ENCODE measurements at places on chromosomes 5 and 9.
A peak's percentile ranks its signal among the peaks of the same experiment; 100 is the strongest.

DNA sequence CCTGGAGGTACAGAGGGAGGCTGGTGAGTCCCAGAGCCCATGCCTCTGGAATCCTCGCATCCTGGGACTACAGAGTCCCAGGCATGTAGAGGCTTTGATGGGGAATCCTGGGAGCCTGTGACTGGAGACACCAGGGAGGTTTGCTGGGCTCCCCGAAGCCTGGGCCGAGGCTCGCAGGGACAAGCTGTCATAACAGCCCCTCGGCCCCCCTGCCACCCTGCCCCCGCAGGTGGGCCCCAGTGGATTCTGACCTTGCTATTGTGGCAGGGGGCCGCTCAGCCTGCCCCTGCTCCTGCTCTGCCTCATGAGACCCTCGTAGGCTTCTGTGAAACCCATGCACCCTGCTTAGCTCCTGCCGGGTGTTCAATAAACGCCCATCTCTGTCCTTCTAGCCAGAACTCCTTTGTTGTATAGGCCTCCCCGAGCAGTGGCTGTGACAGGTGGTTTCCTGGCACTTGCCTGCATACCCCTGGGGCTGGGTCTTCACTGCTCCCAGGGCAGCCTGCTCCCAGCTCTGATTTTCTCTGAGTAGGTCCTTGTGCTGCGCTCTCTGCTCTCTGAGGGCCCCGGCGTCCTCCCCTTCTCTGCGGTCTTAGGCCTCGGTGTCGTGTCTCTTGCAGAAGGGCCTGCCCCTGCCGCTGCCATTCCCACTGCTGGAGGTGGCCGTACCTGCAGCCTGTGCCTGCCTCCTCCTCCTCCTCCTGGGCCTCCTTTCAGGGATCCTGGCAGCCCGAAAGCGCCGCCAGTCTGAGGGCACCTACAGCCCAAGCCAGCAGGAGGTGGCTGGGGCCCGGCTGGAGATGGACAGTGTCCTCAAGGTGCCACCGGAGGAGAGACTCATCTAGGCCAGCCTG, 20.4 kb downstream of the CRB2 start:
- no peak for DNase-seq

GRCh38 chr9:3787628-3788027, 261.8 kb upstream of the RFX3 start:
- no peak for DNase-seq

DNA sequence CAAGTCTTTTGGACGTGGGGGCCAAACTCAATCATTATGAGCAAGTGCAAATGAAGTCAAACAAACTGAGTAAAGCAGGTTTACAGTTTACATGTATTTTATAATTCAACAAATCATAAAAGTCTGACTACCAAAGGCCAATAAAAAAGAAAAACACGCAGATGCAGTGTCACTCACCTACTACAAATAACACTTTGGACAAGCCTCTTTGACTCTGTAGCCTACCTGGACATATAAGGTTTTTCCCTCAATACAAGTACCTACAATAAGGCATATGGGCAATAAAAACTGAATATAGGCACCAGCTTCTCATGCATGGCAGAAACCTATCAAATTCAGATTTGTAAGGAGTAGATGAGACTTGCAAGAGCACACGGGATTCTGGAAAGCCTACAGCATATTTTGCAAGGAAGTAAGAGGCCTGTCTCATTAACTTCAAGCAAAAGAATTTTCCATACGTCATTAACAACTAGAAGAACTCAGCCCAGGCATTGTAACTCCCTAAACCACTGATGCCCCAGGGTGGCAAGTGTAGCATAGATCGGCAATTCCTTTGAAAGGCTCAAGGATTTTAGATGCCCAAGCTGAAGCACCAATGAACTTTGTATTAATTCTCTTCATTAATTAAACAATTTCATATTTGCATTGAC, 21.7 kb downstream of the ARL15 start:
- DNase-seq = no peak

- DNase-seq = no peak
These were observed 545.4 kb downstream of the CDH9 start for GRCh38 chr5:26492906-26493459.

GRCh38 chr5:57324181-57324580, 150.3 kb downstream of the GPBP1 start:
- DNase-seq = no peak

DNA sequence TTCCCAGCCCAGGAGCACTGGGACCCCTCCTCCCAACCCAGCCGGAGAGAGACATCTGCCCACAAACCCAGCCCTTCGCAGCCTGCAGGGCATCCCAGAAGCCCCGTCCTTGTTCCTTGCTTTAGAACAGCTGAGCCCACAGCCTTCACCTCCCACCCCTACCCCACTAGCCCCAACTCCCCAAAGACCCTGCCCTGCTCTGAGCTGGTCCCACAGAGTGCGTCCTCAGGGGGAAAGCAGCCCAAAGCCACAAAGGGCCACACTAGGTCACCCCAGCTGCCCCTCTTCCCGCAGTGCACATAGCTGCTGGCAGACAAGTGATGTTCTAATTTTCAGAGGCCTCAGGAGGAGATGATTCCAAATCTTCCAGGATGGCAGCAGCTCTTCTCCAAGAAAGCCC, 8.8 kb downstream of the PLPP7 start:
- no peak for DNase-seq

GRCh38 chr9:82970359-82970758, 92.6 kb downstream of the RASEF start:
- no peak for DNase-seq

GRCh38 chr9:82981552-82981951, 81.4 kb downstream of the RASEF start:
- no peak for DNase-seq

GRCh38 chr5:145996135-145996534, 59.8 kb downstream of the SH3RF2 start:
- DNase-seq = no peak

GRCh38 chr9:101220341-101220740, 164.5 kb downstream of the BAAT start:
- no peak for DNase-seq

DNA sequence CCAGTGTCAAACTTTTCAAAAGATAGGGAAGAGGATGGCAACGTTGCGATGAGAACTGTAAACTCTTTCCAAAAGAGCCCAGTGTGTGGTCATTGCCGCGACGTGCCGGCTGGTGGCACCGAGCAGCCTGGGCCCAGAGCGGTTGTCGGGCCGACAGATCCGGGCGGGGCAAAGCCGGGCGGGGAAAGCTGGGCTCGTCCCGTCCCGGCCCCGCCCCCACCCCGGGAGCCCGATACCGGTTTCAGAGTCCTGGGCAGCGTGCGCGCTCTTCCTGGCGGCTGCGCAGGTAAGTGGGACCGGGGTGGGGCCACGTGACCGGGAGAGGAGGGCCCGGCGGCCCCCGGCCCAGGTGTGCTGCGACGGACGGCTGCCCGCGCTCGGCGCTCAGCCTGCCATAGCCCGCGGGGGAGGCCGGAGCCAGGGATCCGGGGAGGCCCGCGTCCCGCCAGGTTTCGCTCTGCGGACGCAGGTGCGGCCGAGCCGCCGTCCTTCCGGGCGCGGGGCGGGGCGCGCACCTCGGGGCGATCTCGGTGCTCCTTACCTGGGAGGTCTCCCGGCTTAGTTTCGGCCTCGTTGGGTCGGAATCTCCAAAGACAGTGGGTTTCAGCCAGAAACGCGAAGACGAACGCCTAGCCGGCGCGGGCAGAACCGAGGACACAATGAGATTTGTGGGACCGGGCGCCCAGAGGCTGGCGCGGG, at the start of gene MARVELD2:
Gene MARVELD2, plus strand, starts transcription at position 232 of the 699 bp plus-strand sequence. CDS start 4,270 bp downstream, outside the sequence.
- DNase-seq = peak; percentile 20

GRCh38 chr9:122314165-122314564, 49.5 kb downstream of the MRRF start:
- no peak for DNase-seq

GRCh38 chr9:124346347-124347163, 68.7 kb downstream of the PSMB7 start:
- no peak for DNase-seq

DNA sequence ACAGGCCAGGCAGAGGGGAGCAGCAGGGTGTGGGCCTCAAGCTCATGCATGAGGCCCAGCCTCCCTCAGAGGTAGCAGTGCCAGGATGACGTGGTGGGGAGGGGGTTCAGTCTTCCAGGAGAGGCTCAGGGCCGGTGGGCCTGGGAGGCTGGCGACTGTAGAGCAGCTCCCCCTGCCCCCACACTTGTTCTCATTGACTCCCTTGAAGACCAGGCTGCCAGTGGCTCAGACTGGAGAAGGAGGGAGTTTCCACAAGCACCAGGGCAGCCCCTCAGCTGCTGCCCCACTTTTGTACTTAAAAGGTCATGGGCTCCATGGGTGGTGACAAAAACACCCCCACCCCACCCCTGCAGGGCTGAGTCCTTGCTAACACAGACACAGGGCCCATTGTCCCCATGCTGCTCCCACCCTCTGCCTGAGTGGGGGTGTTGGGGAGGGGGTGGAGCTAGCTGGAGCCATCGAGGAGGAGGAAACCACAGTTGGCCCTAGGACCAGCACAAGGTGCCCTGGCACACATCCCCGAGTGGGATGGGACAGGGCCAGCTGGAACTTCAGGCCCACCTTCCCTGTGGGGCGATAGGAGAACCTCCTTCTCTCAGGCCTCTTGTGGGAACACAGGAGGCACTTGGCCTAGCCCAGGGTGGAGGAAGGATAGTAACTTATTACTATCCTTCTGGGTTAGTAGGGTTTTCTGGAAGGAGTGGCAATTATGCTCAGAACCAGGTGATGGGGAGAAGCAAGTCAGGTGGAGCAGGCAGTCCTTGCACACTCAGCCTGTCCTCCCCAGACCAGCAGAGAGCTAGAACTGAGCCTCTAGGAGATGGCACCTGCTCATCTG, 10.7 kb downstream of the PDLIM4 start:
- no peak for DNase-seq

DNA sequence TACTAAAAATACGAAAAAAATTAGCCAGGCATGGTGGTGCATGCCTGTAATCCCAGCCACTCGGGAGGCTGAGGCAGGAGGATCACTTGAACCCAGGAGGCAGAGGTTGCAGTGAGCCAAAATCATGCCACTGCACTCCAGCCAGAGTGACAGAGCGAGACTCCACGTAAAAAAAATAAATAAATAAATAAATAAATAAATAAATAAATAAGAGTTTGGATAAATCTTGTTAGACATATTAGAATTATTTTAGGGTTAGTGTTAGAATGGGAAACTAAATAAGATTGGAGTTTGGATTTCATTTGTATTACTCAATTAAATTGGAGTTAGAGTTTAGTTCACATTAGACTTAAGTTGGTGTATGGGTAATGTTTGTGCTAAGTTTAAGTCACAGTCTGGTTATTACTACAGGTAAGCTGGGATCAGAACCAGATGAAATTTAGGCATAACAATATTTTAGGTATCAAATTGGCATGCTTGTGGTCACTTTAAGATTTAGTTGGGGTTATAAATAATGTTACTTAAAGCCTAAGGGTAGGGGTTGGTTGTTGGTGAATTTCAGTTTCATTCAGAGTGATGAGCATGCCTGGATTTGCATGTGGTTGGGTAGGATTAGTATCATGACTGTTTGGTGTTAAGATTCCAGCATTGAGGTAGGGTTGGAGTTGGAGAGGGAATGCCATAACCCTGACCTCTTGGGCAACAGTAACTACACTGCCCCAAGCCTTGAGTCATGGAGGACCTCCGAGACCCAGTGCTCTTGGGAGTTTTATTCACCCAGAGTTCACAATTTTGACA, 3.3 kb downstream of the OR5C1 start:
- no peak for DNase-seq

Data from memory B cell (primary cell).